ENCODE measurements at places on chromosomes 7 and 10. TPM values are rescaled to one million over a fixed set of nuclear protein-coding genes. Genes with fewer than 3 reads are reported as not detected.

DNA sequence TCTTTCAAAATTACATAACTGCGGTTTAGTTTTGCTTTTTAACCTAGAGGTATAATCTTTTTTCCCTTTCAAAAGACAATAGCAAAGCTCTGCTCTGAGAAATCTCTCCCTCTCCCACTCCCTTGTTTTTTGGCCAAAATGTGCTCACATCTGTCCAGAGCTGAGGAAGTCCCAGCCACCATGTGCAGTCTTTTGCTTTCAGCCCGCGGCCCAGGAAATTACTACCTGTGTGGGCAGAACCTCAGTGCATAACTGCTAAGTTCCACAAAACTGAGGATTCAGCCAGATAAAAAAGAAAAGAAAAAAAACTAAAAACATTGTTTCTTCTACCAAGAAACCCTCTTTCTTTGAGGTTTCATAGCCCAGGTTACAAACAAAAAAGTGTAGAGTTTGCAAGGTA lies 115.0 kb upstream of the HGF start:
- no peak overlapping the region for H3K27ac ChIP-seq
- H3K27me3 ChIP-seq = no peaks in the 10 kb centered on the region
- H3K4me1 ChIP-seq = no peaks in the 10 kb centered on the region
- DNase-seq = no peak
- no peak overlapping the region for H3K4me3 ChIP-seq
- H3K36me3 ChIP-seq = no peaks in the 10 kb centered on the region

DNA sequence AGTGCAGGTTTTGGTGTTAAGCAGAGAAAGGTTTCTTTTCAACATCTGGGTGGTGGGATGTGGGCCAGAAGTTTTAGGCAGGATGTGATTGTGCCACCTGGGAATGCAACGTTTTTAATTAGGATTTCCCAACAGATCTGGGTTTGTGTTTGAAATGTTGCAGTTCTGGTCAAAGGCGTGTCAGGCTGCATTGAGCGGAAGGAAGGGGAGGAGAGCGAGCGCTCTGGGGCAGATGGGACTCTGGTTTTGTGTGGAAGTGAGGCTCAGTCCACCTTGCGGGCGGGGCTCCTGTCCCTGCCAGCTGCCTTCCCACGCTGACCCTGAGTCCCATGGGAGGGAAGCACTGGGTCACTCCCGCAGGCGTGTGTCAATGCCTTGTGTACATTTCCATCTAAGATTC lies 767.7 kb downstream of the KCNMA1 start:
- H3K4me3 ChIP-seq = no peak overlapping the region
- no peak for DNase-seq
- H3K36me3 ChIP-seq = no peaks in the 10 kb centered on the region
- H3K27me3 ChIP-seq = no peaks in the 10 kb centered on the region
- no peak overlapping the region for H3K27ac ChIP-seq

GRCh38 chr10:118590334-118590733 lies 5.1 kb downstream of the PRLHR start:
- H3K4me3 ChIP-seq = no peak overlapping the region
- H3K27ac ChIP-seq = no peak overlapping the region
- no peaks in the 10 kb centered on the region for H3K36me3 ChIP-seq
- no peaks in the 10 kb centered on the region for H3K4me1 ChIP-seq
- DNase-seq = no peak
- H3K27me3 ChIP-seq = peaks cover 18% of the 10 kb centered on the region

CDHR1 gene
- not detected for total RNA-seq

- no peak overlapping the region for H3K4me3 ChIP-seq
- H3K27ac ChIP-seq = no peak overlapping the region
- H3K4me1 ChIP-seq = no peaks in the 10 kb centered on the region
These were observed 527.5 kb downstream of the INHBA start for GRCh38 chr7:41175435-41175834.

DNA sequence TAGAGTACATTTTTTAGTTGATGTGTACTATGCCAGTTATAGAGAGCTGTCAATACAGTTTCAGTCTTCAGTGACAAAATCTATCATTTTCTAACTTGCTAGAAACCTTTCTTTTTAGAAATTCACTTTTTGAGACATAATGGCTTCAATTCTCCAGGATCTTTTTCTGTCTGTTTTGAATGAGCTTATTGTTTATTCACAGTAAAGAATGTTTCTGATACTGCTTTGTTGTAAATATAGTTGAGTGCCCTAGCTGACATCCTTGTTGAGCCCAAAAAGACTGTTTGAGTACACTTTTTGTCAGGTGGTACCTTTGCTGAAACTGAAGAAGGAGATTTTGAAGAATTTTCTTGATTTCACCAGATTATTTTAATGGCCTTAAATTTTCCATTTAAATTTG lies 139.9 kb downstream of the PPP1R9A start:
- no peaks in the 10 kb centered on the region for H3K4me1 ChIP-seq
- no peak for DNase-seq
- H3K27me3 ChIP-seq = no peaks in the 10 kb centered on the region
- no peak overlapping the region for H3K27ac ChIP-seq
- no peaks in the 10 kb centered on the region for H3K36me3 ChIP-seq
- no peak overlapping the region for H3K4me3 ChIP-seq

ARHGAP22 gene
- 4.0 TPM for total RNA-seq

DNA sequence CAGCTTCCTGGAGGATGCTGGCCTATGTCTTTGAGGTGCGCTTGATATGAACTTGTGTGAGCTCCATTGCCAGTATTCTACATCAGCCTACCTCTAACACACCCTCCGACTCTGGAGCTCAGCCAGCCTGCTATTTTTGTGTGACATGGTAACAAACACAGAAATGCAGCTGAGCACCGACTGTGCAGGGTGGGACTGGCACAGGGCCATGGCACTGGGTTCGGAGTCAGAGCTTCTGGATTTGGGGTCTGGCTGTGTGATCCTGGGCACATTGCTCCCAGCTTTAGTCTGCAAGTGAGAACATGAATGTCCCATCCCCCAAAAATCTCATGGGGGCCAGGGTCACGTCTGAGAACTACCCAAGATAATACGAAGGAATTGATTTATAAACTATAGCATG lies 257.2 kb upstream of the CTBP2 start:
- H3K4me1 ChIP-seq = no peaks in the 10 kb centered on the region
- H3K27me3 ChIP-seq = no peaks in the 10 kb centered on the region
- no peak overlapping the region for H3K27ac ChIP-seq
- H3K36me3 ChIP-seq = no peaks in the 10 kb centered on the region
- DNase-seq = no peak

Data from PC-9 (cell line).